ENCODE measurements at places on chromosomes 11 and 22.

GRCh38 chr11:74325649-74326645 is 14.5 kb upstream of the P4HA3 start:
- DNase-seq, result no peak

DNA sequence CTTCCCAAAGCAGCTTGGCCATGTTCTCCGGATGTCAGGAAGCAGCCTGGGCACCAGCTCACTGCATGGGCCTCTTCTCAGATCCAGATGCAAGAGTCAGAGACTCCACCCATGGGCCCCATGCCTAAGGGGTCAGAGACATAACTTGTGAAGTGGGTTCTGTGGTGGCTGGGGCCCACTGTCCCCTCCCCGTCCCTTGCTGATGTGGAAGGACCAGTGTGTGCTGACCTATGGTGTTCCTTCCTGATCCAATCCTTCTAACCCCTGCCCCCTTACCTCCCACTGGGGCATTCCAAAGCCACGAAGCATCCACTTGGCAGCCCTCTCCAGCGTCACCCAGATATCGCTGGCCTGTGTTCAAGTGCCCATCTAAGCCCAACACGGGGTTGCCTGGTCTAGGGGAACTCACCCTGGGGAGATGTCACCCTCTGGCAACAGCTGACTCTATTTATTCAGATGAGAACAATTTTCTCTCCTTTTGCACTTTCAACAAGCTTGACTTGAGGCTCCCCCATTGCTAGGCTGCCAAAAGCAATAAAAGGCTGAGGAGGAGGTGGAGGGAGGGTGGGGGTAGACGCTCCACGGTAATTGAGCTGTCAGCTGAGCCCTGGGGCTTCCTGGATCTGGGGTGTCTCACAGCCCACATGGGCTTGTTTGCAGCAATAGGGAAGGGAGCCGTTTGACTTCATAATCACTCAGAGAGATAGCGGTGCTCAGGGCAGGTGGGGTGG is 158.5 kb downstream of the ADAMTS15 start:
- DNase-seq, result peak; percentile 28

DNA sequence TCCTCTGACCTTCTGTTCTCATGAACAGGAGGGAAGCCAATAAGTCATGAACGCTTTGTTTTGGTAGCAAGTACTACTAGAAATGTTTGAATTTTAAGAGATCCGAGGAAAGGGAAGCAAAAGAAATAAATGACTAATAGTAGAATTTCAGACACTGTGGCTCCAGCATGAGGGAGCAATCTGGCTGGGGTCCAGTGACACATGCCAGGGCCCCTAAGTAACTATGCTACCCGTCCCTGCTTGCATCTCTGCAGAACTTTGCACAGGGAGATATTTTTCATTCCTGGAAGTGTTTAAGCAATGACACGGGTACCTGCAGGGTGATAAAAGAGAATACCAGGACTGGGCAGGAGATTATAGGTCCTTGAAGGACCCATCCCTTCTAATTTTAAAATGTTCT is 7.3 kb upstream of the ADAMTS8 start:
- no peak for DNase-seq

- no peak for DNase-seq
Observed at GRCh38 chr22:19717181-19717580, 2.9 kb downstream of the SEPTIN5 start.

DNA sequence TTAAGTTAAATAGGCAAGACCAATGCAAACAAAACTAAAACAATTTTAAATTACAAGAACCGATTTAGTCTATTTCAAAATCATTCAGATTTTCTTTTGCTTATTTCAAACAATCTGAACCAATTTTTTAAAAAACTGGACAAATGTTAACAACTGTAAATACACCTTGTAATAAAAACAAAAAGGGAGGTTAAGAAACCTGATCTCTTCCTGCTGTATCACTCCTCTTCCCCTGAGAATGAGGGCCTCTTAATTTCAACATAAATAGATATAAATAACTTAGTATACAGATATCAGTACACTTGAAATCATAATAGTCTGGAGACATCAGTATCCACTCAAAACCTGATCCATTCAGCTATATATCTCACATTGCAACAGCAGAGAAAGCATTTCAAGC is 346.6 kb downstream of the TTC28 start:
- DNase-seq, result no peak

DNA sequence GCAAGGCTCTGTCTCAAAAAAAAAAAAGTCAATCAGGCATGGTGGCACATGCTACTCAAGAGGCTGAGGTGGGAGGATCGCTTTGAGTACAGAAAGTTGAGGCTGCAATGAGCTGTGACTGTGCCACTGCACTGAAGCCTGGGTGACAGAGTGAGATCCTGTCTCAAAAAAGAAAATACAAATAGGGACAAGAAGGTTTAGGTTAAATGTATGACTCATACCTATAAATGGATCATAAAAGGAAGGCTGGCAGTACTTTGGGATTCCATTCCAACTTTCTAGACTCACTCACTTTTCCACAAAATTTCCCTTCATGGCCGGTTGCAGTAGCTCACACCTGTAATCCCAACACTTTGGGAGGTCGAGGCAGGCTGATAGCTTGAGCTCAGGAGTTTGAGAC is 25.6 kb upstream of the OSBP start:
- no peak for DNase-seq

DNA sequence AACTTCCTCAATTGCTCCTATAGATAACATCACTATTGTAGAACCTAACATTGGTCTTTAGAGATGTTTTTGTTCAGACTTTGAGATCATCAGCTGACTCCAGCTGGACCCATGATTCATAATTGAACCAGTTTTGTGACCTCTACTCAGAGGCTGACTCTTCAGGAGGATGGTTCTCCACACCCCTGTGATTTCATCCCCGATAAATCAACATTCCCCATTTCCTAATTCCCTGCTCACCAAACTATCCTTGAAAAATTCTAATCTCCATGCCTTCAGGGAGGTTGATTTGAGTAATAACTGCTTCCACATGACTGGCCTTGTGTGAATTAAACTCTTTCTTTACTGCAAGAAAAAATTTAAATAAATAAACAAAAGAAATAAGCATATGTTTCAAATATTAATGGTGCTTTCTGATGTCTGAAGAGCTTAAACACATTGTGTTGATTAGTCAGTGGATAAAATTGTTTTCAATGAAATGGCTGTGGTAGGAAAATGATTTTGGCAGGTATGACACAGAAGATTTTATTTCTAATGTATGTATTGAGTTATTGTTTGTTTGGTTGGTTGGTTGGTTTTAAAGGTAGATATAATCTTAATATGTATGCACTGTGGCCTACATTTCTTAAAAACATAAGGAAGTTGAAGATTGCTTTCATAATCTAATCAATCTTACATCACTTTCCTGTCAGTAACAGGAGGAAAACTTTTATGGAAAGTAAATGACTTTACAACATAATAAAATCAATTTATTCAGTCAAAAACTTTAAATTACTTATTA is 427.9 kb upstream of the CCDC179 start:
- peak; percentile 17 for DNase-seq

GRCh38 chr11:92865352-92865751 is 104.1 kb upstream of the MTNR1B start:
- DNase-seq, result no peak

DNA sequence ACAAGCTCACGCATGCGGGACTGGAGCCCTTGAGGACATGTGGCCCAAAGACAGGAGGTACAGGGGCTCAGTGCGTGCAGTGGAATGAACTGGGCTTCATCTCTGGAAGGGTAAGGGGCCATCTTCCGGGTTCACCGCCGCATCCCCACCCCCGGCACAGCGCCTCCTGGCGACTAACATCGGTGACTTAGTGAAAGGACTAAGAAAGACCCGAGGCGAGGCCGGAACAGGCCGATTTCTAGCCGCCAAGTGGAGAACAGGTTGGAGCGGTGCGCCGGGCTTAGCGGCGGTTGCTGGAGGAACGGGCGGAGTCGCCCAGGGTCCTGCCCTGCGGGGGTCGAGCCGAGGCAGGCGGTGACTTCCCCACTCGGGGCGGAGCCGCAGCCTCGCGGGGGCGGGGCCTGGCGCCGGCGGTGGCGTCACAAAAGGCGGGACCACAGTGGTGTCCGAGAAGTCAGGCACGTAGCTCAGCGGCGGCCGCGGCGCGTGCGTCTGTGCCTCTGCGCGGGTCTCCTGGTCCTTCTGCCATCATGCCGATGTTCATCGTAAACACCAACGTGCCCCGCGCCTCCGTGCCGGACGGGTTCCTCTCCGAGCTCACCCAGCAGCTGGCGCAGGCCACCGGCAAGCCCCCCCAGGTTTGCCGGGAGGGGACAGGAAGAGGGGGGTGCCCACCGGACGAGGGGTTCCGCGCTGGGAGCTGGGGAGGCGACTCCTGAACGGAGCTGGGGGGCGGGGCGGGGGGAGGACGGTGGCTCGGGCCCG is at the start of gene MIF:
TSS of gene MIF (plus strand) at position 439 of the 765 bp plus-strand sequence. CDS start at position 531, 92 bp downstream.
- peak; percentile 93 for DNase-seq

- DNase-seq, result no peak
Observed at GRCh38 chr11:120135838-120136237, 2.1 kb downstream of the TRIM29 start.

DNA sequence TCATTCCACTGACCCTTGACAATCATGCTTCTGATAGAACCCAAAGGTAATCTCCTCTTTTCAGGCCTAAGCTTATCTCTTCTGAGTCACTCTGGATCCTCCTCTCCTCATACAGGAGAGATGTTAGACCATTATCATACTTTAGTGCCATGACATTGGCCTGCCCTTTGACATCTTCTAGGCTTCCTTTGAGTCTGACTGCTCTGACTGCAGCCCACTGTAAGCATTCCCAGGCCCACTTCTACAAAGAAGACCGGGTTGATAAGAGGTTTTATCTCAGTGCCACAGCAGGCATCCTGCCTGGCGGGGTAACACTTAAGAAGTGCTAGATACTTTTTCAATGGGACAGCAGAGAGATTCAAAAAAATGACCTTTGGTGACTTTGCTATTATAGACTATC is 438.0 kb downstream of the KCNA4 start:
- no peak for DNase-seq

DNA sequence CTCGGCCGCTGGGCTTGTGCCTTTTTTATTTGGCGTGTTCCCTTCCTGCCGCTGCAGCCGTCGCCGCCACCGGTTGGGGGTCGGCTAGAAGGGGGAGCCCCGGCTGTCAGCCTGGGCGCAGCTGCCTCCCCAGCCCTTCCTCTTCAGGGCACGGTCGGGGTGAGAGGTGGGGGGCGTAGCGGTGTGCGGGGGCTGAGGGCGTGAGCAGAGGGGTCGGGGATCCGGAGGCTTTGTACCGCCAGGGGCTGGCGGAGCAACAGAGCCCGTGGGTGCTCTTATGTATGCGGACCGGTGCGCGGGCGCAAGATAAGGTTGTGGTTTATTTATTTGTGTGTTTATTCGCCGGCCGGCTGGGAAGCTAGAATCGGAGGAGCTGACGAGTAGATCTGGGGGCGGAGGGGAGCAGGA is 477 bp downstream of the ZBTB16 start:
- no peak for DNase-seq

DNA sequence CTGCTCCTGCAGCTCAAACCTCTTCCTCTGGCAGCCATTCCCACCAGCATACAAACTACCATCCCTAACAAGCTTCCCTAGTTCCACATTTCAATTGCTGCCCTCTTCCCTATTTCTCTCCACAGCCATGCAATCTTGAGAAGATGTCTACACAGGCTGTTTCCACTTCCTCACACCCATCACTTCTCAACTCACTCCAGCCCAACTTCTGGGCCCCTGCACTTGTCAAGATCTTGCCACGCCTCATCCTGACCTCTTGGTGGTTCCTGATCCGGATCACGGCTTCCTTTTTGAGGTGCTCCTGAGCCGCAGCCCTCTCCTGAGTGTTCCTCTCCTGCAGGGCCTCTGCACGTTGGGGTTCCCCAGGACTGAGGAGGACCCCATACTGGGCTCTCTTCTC is 22.6 kb downstream of the RPL27A start:
- DNase-seq, result no peak

GRCh38 chr22:42905702-42906183 is 48.7 kb upstream of the ARFGAP3 start:
- DNase-seq, result no peak

DNA sequence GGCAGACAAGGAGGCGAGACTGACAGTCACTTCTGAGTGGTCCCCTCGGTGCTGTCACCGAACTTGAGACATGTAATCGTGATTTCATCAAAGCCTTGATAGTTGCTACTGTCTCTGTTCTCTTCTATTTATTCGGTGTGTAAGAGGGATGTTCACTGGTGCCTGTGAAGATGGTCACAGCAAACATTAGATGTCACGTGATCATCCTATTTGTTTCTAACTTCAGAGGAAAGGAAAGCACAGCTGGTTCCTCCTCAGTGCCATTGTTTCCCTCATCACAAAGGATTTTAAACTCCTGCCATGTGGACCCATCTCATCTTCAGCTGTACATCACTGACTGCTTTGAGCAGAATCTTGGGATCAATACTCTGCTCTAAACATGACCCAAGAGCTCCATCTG is 73.1 kb upstream of the CLMP start:
- no peak for DNase-seq

GRCh38 chr11:85651118-85651517 is 3.4 kb downstream of the TMEM126A start:
- DNase-seq, result no peak

- no peak for DNase-seq
Observed at GRCh38 chr11:78564490-78565467, 9.9 kb downstream of the NARS2 start.

- DNase-seq, result no peak
Observed at GRCh38 chr11:85652786-85653447, 5.2 kb downstream of the TMEM126A start.

- no peak for DNase-seq
Observed at GRCh38 chr11:68470304-68470811, 9.8 kb downstream of the PPP6R3 start.

- no peak for DNase-seq
Observed at GRCh38 chr22:36914390-36914752, 943 bp downstream of the CSF2RB start.
